ENCODE measurements at places on chromosomes 2 and 18.

GRCh38 chr2:205361272-205361671 lies 321.0 kb upstream of the NRP2 start:
- DNase-seq = no peak

- no peak for DNase-seq
Measured at GRCh38 chr18:63879709-63880108, 7.8 kb upstream of the SERPINB2 start.

GRCh38 chr18:42641996-42642395 lies 473.5 kb downstream of the RIT2 start:
- DNase-seq = no peak

- DNase-seq = no peak
Measured at GRCh38 chr18:5155907-5156287, 41.2 kb downstream of the AKAIN1 start.

GRCh38 chr2:205386109-205386508 lies 296.2 kb upstream of the NRP2 start:
- DNase-seq = no peak

DNA sequence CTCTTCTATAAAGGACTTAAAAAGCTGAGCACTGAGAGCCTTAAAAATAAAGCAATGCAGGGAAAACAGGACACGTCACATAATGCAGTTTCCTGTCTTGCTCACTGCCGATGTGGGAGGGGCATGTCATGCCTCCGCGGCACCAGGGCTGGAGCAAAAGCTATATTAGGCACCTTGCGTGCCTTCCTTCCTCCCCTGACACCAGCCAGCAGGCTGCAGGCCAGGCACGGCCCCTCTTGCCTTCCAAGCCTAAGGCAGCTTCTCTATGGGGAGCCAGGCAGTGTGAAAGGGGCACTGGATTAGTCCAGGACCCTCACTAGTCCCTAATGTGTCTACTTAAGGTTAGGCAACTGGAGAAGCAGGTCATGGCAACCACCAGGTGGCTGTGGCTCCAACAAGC lies 26.3 kb downstream of the MRPL35 start:
- no peak for DNase-seq

DNA sequence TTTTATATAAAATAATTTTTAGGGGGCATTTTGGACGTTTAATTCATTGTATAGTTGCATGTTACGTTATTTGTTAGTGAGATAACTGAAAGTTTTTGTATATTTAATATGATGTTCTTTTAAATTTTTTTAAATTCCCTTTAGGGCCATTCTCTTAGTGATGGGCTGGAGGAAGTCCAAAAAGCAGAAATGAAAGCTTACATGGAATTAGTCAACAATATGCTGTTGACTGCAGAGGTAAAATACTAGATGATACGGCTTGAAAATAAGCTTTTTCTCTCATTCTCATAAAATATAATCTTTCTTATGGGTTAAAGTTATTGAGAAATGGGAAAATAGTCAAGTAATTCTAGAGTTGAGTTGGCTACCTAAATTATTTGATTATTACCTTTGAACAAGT lies 58.9 kb downstream of the MTX2 start:
- no peak for DNase-seq

DNA sequence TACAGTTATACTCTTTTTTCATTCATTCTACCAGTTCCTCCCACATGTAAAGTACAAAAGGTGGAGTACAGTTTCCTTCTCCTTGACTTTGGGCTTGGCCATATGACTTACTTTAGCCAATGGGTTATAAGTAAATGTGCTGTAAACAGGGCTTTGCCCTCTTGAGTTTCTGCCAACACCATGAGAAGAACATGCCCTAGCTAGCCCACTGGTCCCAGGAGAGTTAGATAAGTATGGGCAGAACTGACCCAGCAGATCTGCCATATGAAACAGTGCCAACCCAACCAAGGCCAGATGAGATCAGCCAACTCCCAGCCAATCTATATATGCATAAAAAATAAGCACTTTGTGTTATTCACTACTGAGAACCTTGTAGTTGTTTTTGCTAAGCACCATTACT lies 25.5 kb downstream of the ZC3H8 start:
- no peak for DNase-seq

DNA sequence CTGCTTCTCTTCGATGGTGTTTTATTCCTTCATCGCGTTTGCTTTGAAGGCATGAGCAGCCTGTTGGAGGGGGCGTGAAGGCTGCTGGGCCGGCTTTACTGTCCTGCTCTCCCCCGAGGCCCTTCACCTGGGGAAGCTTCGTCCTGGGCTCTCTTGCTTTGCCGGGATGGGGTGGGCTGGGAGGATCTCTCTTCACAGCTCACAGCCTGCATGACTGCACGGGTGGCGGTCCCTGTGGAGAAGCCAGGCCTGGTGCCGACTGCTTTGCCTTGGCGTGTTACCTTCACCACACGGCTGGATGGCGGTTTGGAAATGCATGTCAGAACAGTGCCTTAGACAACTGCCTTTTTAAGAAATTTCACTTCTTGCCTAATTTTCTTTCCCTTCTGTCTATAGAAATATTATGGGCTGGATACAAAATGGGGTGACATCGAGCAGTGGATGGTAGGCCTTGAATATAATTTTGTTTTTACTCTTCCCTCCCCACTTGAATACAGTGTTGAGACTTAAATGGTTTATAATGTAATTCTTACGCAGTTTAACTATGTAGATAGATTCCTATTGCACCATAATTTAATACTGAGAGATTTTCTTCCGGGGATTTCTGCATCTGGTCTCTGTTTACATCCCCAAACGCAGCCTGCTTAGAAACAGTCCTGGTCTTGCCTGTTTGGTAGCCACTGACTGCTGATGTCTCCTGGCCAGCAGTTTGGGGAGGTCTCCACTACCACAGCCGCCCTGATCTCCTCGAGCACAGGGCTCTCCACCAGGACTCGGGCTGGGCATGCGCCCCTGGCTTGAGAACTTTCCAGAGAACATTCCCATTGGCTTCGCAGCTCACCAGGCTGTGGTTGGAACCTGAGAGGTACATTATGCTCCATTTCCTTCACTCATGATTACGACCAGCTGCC lies 81.0 kb upstream of the RBM44 start:
- no peak for DNase-seq

DNA sequence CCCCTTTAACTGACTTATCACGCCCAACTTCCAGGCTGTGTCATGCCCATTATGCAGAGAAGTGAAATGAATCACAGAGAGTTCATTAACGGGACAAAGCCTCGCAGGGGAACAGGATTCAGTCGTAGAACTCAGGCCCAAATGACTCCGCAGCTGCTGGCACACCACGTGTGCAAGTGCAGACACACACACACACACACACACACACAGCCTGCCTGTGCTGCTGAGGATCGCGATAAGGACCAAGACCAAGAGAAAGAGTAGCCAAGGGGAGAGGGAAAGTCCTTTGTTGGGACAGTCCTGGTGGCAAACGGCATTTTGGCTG lies 90.0 kb upstream of the TAF1B start:
- no peak for DNase-seq

- DNase-seq = no peak
Measured at GRCh38 chr2:240988571-240989271, 9.7 kb upstream of the SNED1 start.

GRCh38 chr2:154664248-154664647 lies 34.2 kb upstream of the KCNJ3 start:
- no peak for DNase-seq

DNA sequence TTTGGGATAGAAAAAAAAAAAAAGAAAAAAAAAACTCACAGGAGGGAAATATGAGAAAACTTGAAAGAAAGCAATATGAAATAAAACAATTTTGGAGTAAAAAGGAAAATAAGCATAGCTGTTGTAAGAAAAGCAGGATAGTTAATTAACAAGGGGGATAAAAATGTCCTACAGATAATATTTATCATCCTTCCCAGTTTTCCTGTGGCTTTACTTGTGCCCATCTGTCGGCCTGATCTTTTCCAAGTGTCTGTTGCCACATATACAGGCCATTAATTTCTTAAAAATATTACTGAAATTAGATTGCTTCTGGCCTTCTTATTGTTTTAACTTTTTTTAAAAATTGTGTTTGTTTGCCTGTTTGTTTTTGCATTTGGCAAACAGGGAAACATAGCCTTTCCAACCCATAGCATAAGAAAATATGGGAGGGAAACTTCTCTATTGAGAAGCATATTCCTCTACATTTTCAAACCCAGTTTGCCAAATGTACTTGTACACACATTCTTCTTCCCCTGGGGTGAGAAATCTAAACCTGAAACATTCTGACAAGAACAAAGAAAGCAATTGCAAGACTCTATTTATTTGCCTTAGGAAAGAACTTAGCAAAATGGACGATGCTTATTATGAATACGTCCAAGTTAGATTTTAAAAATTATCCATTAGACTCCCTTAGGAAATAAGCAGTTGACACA lies 272.3 kb downstream of the CDH20 start:
- DNase-seq = no peak

- no peak for DNase-seq
Measured at GRCh38 chr2:26401739-26402541, at the start of gene DRC1. DRC1 (plus strand) TSS chr2:26401920; CDS start chr2:26401990, 70 bp downstream.

Data from Jurkat, Clone E6-1 (cell line).